Aorta (tissue), 5 donors: ENCODE measurements at places on chromosomes 7 and 10. TPM values are rescaled to one million over a fixed set of nuclear protein-coding genes. Genes with fewer than 3 reads are reported as not detected.

GRCh38 chr7:34207810-34208209, 302.5 kb downstream of the BMPER start:
- no peaks in the 10 kb centered on the region for H3K36me3 ChIP-seq
- H3K27ac ChIP-seq = no peak overlapping the region
- H3K4me1 ChIP-seq = no peaks in the 10 kb centered on the region
- DNase-seq = no peak
- no peak overlapping the region for H3K4me3 ChIP-seq

DNA sequence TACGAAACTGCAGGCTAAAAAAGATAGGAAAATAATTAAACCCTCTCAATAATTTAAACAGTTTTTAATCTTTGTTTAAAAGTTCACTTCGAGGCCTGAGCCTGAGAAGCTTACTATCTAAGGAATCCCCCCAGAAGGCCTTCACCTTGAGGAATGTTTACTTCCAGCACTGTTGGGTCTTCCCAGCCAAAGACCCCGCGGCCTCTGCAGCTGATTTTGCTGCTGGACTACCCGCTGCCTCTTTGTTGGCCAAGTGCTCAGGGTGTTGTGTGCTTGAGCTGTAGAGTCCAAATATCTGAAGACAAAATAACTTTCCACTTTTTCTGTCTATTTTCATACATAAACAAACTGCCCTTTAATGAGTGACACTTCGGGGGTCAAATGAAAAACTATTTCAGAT, 292.7 kb downstream of the GLRX3 start:
- no peaks in the 10 kb centered on the region for H3K4me1 ChIP-seq
- no peaks in the 10 kb centered on the region for H3K36me3 ChIP-seq
- no peak overlapping the region for H3K27ac ChIP-seq
- H3K4me3 ChIP-seq = no peak overlapping the region

DNA sequence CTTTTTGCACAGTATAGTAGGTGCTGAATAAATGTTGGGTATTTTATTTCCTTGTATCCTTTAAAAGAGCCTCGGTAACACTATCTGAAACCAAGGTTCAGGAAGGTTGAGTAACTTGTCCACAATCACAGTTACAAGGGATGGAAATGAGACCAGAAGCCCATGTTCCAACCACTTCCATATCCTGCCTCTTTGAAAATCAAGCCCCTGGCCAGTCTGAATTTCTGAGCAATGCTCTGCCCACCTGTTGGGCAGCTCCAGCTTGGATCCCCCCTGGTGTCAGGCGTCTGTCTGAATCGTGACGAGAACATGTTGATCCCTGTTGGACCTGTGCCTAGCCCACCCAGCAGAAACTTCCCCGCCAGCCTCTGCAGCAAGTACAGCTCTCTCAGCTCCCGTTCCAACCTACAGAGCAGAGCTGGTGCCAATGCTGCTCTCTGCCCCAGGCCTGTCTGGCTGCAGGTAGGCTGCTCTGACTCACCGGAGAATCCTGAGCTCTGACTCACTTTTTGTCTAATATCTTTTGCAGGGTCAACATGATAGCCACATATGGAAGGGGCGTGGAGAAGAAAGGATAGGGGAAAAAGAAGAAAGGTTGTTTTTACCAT, 595.5 kb downstream of the INHBA start:
- no peak overlapping the region for H3K27ac ChIP-seq
- no peaks in the 10 kb centered on the region for H3K4me1 ChIP-seq
- H3K27me3 ChIP-seq = no peaks in the 10 kb centered on the region
- DNase-seq = no peak
- H3K36me3 ChIP-seq = no peaks in the 10 kb centered on the region
- H3K4me3 ChIP-seq = no peak overlapping the region

ANKRD61 gene
- total RNA-seq = not detected

DNA sequence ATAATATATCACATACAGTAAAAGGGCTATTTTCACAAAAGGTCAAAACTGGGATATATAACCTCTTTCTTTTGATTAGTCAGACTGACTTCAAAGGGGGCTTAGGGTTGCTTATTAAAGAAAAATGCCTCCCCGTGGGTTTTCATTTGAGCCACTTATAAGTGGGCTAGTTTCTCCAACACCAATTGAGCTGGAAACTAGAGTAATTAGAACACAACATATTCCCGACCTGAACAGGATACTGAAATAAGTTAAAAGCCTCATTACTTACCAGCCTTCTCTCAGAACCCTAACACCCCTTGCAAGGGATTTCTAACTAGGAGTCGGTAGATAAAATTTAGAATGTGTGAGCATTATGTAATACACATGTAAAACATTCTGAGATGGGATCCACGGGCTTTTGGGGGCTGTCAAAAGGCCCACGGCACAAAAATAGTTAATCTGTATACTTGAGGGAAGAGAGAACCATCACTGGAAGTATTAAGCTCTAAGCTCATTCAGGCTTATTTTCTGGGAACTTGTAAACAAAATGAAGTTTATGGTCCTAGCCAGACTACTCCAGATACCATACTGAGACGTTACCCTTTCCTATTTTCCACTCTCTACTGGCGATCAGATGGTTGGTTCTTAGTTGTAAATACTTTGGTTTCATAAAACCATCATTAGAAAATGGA, 29.3 kb upstream of the KMT2E start:
- H3K4me1 ChIP-seq = peaks cover 2% of the 10 kb centered on the region
- peak overlapping the region; percentile 92 for H3K4me3 ChIP-seq
- H3K36me3 ChIP-seq = no peaks in the 10 kb centered on the region
- no peak for DNase-seq
- H3K27me3 ChIP-seq = no peaks in the 10 kb centered on the region
- H3K27ac ChIP-seq = peak overlapping the region; percentile 91

DNA sequence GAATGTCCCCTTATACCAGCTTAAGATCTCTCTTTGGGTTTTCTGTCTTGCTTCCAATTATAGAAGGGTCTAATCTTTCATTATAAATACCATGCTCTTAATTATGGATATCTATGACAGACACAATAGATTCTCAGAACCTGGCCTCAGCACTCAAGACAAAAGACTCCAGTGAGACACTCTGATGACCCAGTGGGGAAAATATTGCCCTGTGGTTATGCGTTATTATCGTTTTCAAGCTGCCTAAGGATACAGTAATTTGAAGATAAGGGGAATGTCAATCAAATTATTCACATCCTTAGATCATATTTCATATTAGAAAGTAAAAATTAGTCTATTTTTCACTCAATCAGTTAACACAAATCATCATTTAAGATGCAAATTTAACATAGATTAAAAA, 748.8 kb downstream of the XPNPEP1 start:
- H3K27ac ChIP-seq = no peak overlapping the region
- DNase-seq = no peak
- H3K4me3 ChIP-seq = no peak overlapping the region
- H3K36me3 ChIP-seq = no peaks in the 10 kb centered on the region
- H3K4me1 ChIP-seq = no peaks in the 10 kb centered on the region

- H3K4me3 ChIP-seq = no peak overlapping the region
- H3K27ac ChIP-seq = no peak overlapping the region
- no peaks in the 10 kb centered on the region for H3K27me3 ChIP-seq
- H3K4me1 ChIP-seq = no peaks in the 10 kb centered on the region
- no peaks in the 10 kb centered on the region for H3K36me3 ChIP-seq
- DNase-seq = no peak
Observed at GRCh38 chr10:29372920-29373319, 84.0 kb downstream of the LYZL1 start.

DNA sequence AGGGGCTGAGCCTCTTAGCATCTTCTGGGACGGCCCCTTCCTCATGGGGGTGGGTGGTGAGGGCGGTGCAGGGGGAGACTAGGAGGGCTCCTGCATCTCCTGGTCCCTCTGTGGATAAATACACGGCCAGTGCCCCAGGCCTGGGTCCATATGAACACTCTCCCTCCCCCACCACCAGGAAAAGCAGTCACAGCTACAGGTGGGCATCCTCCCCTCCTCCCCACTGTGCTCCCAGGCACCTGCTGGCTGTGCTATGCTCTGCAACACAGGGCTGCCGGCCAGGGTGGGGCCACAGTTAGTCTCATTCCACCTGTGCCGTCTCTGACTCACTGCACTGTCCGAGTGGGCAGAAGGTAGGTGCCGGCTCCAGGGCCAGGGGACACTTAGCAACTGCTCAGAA, 87.3 kb upstream of the INSIG1 start:
- H3K4me3 ChIP-seq = no peak overlapping the region
- peak; percentile 72 for DNase-seq
- no peaks in the 10 kb centered on the region for H3K4me1 ChIP-seq
- H3K27ac ChIP-seq = no peak overlapping the region
- no peaks in the 10 kb centered on the region for H3K36me3 ChIP-seq

DNA sequence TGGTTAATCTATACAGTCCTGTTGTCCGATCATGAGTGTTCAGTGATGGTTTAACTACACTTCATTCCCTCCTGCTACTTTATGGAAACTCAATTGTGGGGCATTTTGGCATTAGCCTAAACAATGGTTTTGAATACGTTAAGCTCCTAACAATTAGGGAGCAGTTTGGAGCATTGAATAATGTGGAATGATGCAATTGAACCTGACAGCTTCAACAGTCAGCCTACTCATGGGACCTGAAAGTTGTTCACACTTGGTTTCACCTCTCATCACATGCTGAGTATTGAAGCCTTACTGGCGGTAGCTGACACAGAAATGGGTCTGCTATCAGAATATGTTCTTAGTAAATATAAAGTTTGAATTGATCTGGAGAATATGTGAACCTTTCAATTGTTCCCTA, 186.1 kb downstream of the MLLT10 start:
- no peak for DNase-seq
- no peak overlapping the region for H3K4me3 ChIP-seq
- no peaks in the 10 kb centered on the region for H3K27me3 ChIP-seq
- no peaks in the 10 kb centered on the region for H3K36me3 ChIP-seq

- no peak for DNase-seq
- peaks cover 6% of the 10 kb centered on the region for H3K4me1 ChIP-seq
- H3K27me3 ChIP-seq = no peaks in the 10 kb centered on the region
- peak overlapping the region; percentile 38 for H3K27ac ChIP-seq
Observed at GRCh38 chr7:129853661-129854268, 99.0 kb downstream of the UBE2H start.

DNA sequence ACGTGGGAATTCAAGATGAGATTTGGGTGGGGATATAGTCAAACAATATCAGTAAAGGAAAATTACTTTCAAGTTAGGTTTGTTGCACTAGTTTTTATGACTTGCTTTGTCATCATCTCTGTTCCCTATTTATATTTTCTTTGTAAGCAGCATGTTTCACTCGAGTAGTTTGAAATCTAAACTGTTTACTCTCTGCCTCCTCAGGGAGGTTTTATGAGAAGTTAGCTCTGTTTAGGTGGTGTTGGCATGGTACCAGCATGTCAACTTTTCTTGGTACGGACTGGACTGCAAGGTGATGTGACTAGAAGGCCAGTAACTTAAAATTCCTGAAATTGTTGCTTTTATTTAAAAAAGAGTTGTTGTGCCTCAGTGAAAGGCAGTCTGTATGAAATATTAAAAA, 59.2 kb upstream of the MTPN start:
- no peaks in the 10 kb centered on the region for H3K27me3 ChIP-seq
- no peak overlapping the region for H3K4me3 ChIP-seq
- H3K27ac ChIP-seq = no peak overlapping the region
- H3K36me3 ChIP-seq = no peaks in the 10 kb centered on the region
- H3K4me1 ChIP-seq = no peaks in the 10 kb centered on the region
